ENCODE measurements at places on chromosomes 13 and 19. TPM values are rescaled to one million over a fixed set of nuclear protein-coding genes. Genes with fewer than 3 reads are reported as not detected.

NKPD1 gene
- 0.06 TPM for total RNA-seq

MISP3 gene
- total RNA-seq: 4.2 TPM

PDE4A gene
- total RNA-seq: 3.7 TPM

LIN7B gene
- total RNA-seq: 7.2 TPM

UBL5 gene
- 447 TPM for total RNA-seq

STOML3 gene
- not detected for total RNA-seq

ZNF610 gene
- not detected for total RNA-seq

DCLK1 gene
- total RNA-seq: 1.0 TPM

GIPC3 gene
- total RNA-seq: 0.24 TPM

NXNL1 gene
- total RNA-seq: not detected

MVB12A gene
- total RNA-seq: 28.2 TPM

LILRA6 gene
- total RNA-seq: not detected

ZNF665 gene
- total RNA-seq: not detected

ISOC2 gene
- 61.0 TPM for total RNA-seq

WDFY2 gene
- total RNA-seq: 4.4 TPM

ZNF564 gene
- total RNA-seq: 1.7 TPM

ZNF98 gene
- total RNA-seq: not detected

ELSPBP1 gene
- not detected for total RNA-seq

ABCA7 gene
- 7.6 TPM for total RNA-seq

NAPSA gene
- 1.8 TPM for total RNA-seq

POLRMT gene
- total RNA-seq: 79.8 TPM

FXYD7 gene
- total RNA-seq: not detected

SIGLEC12 gene
- total RNA-seq: not detected

GNG7 gene
- not detected for total RNA-seq

CAB39L gene
- total RNA-seq: 2.0 TPM

LGI4 gene
- 0.13 TPM for total RNA-seq

NCAN gene
- total RNA-seq: 0.15 TPM

SIRT2 gene
- total RNA-seq: 37.1 TPM

ASF1B gene
- 33.6 TPM for total RNA-seq

ANKLE1 gene
- total RNA-seq: 0.66 TPM

ELAVL1 gene
- total RNA-seq: 69.4 TPM

RGCC gene
- total RNA-seq: 0.61 TPM

CEACAM7 gene
- not detected for total RNA-seq

AKAP8L gene
- total RNA-seq: 40.0 TPM

KLK7 gene
- total RNA-seq: not detected

FCAR gene
- total RNA-seq: not detected

PRPF31 gene
- 112 TPM for total RNA-seq

PTGER1 gene
- not detected for total RNA-seq

CAMSAP3 gene
- 4.6 TPM for total RNA-seq

RFX1 gene
- total RNA-seq: 5.2 TPM

Data from A549 treated with CpdA at 1 μM for 4 hours (cell line).